Natural killer cell (primary cell): ENCODE measurements at places on chromosomes 4 and X.

- DNase-seq: no peak
Measured at GRCh38 chr4:122458625-122459024, 2.1 kb upstream of the IL2 start.

DNA sequence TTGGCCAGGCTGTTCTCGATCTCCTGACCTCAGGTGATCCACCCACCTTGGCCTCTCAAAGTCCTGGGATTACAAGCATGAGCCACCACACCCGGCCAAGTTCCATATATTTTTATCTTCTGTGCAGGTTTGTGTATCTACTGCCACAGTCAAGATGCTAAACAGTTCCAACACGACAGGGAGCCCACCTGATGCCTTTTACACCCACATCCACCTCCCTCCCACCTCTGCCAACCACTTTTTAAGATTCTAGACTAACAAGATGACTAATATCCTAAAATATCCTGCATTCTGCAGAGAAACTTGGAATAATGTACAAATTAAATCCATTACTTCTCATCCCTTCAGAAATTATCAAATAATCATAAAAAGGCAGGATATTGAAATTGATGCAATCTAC lies 19.3 kb upstream of the RPL34 start:
- no peak for DNase-seq

GRCh38 chr4:100590325-100590724 lies 72.5 kb upstream of the EMCN start:
- DNase-seq: no peak

GRCh38 chr4:180164799-180165198 lies 2078.4 kb upstream of the TENM3 start:
- no peak for DNase-seq

- DNase-seq: no peak
Measured at GRCh38 chr4:13561673-13562072, 17.4 kb upstream of the NKX3-2 start.

DNA sequence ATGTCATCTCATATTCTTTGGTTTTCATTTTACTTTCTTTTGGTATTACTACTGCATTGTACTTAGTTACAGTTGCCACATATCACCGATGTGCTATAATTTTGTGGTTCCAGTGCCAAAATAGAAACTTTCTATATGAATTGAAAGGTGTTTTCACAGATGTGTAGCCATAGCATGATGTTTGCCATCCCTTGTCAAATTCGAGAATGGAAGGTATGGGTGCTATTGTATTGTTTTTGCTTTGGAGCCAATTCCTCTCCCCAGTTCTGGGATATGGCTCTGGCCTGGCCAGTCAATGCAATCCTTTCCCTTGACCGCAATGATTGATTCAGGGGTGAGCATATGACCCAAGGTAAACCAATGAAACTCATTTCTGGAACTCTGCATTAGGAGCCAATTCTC lies 86.2 kb upstream of the RPS6KA3 start:
- no peak for DNase-seq

DNA sequence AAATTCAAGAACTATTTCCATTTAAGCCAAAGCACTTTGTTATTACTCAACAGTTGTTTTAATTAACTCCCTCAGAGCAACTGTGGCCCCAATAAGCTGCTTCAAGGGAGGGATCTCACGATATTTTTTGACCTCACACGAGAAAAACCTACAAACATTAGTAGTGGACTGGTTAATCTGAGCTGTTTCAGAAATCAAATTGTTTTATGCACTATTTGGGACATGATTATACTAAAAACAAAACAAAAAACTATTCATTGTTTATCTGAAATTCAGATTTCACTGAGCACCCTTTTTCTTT lies 74.3 kb downstream of the DCHS2 start:
- DNase-seq: no peak

- no peak for DNase-seq
Measured at GRCh38 chr4:147543034-147543433, 62.1 kb downstream of the EDNRA start.

DNA sequence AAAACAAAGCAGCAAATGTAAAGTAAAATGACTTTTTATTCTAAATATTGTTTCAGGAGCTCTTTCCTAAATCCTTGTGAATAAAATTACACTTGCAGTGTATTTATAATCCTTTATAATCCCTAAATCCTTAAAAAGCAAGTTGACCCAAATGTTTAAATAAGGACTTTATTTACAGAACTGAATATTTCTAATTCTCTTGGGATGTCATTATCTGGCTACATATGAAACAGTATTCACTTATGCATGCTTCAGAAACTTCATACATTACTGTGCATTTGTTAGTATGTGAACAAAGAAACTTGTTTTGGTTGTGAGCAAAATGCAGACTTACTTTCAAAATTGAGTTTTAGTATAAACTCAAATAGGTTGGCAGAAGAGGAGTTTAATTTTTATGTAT lies 49.2 kb downstream of the PTTG2 start:
- DNase-seq: no peak

DNA sequence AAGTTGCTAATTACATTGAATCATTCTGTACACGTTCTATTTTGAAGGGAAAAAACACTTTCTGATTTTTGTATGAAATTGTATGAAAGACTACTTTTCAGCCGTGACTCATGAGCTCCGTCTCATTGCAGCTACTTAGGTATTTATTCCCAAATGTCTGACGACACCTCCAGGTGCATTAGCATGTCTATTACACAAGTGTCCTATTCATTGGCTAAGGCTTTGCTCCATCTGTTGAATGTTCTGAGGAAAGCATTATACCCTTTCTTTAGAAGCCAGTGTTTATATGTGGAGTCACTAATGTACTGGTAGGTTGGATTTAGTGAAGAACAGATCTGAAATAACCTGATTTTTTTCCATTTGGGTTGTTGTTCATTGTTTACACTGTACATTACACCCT lies 51.8 kb downstream of the MAP7D3 start:
- DNase-seq: no peak

DNA sequence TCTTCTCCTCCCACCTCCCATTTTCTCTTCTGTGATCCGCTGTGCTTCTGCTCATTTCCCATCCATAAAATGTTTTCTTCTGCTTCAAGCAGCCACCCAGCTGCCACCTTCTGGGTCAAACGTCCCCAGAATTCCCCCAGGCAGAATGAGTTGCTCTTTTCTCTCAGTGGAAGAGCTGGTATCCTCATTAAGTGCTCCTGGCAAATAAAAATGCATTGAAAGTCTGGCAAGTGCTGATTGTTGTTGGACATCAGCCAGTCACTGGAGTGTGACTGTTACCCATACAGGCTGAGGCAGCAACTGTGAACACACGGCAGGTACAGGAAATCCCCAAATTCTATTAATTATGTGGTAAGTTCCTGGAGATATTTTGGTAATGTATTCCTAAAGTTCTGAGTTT lies 52.6 kb downstream of the LIMCH1 start:
- DNase-seq: no peak

DNA sequence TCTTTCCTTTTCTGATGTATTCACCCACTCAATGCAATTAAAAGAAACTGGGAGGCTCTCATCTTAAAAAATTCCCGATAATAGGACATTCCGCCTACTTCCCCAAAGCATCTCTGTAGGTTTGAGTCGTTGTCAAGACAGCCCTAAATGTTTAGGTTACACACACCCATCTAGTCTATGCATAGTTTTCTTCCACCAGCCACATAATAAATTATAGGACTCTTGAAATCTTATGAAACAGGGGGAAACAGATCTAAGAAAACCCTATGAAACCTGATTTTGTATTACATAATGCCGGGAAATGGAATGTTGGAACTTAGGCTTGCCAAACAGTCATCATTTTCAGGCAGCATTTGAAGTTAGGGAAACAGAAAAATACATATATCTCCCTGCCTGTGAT lies 150.0 kb downstream of the PRKX start:
- DNase-seq: no peak

- no peak for DNase-seq
Measured at GRCh38 chrX:19721726-19722370, 165.6 kb downstream of the SH3KBP1 start.

DNA sequence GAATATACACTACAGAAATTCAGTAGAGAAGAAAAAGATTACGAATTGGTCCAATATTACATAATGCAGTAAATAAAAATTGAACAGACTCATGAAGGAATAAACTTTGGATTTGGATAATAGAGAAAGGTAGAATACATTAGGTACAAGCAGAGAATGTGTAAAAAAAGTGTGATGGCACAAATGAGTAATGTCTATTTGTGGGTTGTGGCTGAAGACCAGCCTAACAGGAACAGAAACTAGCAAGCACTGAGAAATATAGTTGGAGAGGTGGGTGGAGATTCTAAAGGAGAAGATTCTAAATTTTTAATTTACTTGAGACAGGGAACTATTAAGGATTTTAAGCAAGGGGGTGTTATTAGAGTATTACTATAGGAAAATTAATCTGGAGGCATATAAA lies 15.2 kb upstream of the CLOCK start:
- no peak for DNase-seq

DNA sequence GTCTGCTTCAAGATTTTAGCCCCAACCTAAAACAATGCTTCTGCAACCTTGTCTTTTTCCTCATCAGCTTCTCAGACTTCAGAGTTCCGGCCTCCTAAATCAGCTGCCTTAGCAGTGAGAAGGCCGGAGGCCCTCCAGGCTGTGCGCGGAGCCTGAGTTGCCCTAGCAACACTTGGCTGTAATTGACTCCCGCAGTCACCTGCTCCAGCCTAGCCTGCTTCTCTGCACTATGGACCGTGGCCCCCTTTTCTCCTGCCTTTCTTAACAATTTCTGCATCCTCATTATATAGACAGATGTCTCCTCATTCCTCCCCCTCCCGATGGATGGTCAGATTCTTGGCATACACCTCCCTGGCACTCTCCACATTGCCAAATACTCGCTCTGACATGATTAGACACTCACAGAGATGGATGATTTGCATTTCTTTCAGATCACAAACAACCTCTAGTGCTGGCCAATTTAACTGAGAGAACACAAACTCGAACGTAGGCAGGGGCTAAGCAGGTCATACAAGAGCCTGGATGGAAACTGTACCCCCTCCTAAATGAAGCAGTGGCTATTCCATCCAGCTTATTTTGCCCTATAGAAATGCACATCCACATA lies 9.5 kb upstream of the HUWE1 start:
- DNase-seq: no peak

DNA sequence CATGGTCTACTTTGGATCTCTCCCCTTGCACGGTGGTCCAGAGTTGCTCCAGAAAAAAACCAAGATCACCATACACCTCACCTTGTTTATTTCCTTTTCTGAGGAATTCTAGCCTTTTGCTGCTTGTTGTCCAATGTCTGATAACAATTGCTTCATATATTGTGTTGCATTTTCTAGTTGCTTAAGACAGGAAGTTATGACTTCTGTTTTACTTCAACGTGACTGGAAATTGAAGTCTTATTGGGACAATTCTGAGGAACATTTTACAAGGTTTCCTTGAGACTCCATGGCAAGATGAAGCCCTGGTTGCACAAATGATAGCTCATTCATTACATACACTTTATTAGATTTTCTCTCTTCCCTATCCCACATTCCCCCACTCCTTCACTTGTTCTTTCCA lies 5.2 kb downstream of the CXCL1 start:
- DNase-seq: no peak

GRCh38 chr4:168690199-168690598 lies 193.3 kb downstream of the PALLD start:
- no peak for DNase-seq

DNA sequence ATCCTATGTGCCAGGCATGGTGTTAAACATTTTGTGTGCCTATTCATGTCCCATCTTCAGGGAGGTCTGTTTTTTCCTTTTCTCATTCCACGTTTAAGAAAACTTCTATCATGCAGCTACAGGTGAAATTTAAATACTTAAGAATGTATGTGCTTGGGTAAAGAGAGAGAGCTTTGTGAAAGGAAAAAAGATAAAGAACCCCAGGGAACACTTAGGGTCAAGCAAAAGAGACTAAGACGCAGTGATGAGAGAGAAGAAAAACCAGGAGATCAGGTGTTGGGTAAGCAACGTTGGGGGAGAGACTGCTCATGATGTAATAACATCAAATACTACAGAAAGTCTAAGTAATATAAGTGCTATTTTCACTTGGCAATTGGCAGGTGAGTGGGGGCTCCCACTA lies 253.7 kb downstream of the GRXCR1 start:
- no peak for DNase-seq

- no peak for DNase-seq
Measured at GRCh38 chr4:161841759-161842158, 322.0 kb downstream of the FSTL5 start.

- no peak for DNase-seq
Measured at GRCh38 chr4:184344435-184344834, 126.8 kb upstream of the ENPP6 start.

GRCh38 chrX:46758163-46758955 lies 559 bp downstream of the SLC9A7 start:
- DNase-seq: peak; percentile 40

DNA sequence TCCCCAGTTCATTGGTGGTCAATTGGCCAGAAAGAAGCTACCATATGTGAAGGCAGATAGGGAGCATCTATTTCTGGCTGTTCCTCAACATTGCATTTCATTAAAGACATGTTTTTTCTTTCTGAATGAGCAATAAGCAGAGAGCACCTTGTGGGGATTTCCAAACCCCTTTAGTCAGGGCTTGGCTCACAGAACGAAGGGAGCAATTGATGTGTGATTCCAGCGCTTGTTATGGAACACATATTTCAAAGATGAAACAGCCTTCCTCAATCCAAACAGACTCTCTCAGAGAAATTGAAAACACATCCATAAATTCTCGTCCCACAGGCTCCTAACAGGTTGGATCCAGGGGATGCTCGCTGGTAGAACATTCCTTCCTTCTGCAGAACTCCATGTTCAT lies 84.1 kb downstream of the CLCN4 start:
- DNase-seq: no peak

GRCh38 chr4:5749568-5749967 lies 38.6 kb downstream of the EVC start:
- DNase-seq: no peak

DNA sequence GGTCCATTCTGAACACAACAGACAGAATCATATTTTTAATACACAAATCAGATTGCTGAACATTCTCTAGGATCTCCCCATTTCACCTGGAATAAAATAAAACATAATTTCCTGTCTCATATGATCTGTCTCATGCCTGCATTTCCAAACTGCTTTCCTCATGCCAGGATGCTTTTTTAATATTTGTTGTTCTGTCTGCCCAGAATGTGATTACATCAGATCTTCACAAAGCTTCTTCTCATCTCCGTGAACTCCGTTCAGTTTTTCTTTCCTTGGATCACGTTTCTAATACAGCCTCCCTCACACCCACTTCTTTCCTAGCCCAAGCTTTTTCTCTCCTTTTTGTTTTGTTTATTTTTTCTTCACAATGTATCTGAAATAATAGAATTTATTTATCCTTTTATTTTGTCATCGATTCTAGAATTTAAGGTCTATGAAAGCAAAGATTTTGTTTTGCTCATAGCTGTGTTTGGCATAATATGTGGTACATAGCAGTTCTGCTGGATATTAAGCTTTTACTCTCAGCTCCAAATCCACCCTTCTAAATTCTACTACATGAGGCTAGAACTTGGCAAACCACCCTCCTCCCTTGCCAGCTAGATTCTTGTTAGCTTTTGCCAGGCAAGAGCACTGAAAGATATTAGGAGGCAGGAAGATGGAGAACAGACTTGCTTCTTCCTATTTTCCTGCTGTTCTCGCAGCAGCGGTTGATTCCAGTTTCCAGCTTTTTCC lies 165.5 kb upstream of the SLIT2 start:
- DNase-seq: no peak

GRCh38 chr4:89836031-89836745 lies 773 bp downstream of the SNCA start:
- DNase-seq: no peak

GRCh38 chr4:125832161-125832560 lies 517.4 kb downstream of the FAT4 start:
- DNase-seq: no peak
